ENCODE measurements at places on chromosomes 2 and 18.

GRCh38 chr2:75204833-75205232, 5.5 kb upstream of the TACR1 start:
- no peak for DNase-seq

- no peak for DNase-seq
Observed at GRCh38 chr2:238700506-238701340, 147.2 kb upstream of the TWIST2 start.

GRCh38 chr2:119914266-119914665, 98.6 kb upstream of the EPB41L5 start:
- no peak for DNase-seq

GRCh38 chr2:25964891-25965290, 17.4 kb downstream of the KIF3C start:
- DNase-seq: no peak

DNA sequence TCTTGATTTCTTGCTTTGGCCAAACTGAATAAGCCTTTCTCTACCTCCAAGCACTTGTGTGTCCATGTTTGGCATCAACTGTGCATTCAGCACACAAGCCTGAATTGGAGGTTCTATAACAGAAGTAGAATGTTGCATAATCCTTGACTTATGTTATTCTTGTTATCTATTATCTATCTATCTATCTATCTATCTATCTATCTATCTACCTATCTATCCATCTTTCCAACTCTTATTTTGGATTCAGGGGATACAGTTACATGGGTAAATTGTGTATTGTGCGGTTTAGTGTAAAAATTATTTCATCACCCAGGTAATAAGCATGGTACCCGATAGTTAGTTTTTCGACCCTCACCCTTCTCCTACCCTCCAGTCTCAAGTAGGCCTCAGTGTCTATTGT, 319.6 kb downstream of the PTH2R start:
- no peak for DNase-seq

DNA sequence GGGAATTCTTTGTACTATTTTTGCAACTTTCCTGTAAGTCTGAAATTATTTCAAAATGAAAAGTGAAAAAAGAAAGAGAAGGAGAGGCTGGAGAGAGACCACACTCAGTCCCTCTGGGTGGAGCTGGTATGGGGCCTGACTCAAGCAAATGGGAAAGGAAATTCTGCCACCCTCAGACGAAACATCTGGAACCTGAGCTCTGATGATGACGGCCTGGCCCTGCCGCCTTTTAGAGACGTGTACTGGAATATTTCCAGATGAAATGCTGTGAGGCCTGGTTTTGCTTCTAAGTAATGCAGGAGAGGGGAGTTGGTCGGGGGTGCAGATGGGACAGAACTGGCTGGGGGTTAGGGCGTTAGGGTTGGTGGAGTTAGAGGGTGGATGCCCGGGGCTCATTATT, 57.4 kb upstream of the GLI2 start:
- DNase-seq: no peak

DNA sequence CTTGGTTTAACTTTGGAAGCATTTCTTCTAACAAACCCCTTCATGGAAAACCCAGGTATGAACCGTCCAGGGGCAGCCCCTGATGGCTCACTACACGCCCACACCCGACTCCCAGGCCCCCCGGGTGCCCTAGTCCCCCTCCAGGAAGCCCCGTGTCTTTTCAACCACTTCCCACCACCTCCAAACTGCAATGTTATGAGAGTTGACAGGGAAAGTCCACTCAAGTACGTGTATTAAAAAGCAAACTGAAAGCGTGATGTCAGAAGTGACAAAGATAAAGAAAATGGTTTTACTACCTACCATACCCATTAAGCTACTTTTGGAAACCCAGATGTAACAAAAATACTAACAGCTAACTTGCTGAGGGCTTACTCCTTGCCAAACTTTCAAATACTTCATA, 51.5 kb downstream of the L3MBTL4 start:
- no peak for DNase-seq

DNA sequence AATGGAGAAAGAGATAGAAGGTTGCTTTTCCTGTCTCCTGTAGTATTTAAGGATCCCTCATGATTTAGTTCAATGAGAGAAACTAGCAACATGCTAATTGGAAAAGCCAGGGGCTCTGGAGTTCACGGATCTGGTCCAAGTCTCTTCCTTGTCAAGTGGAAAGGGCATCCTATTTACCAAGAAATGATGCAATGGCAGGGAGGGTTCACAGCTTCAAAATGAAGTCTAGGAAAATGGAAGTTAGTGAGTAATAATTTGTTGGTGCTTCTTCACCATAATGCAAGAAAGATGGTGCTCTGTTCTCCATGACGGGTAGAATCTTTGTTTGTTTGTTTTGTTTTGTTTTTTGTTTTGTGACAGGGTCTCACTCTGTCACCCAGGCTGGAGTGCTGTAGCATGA, 34.6 kb upstream of the SP3 start:
- DNase-seq: no peak

- DNase-seq: no peak
Observed at GRCh38 chr2:16127958-16128357, 187.6 kb downstream of the MYCN start.

GRCh38 chr2:10900216-10901109, 11.3 kb upstream of the KCNF1 start:
- DNase-seq: no peak

- DNase-seq: no peak
Observed at GRCh38 chr2:7837237-7837760, 844.6 kb upstream of the ID2 start.

DNA sequence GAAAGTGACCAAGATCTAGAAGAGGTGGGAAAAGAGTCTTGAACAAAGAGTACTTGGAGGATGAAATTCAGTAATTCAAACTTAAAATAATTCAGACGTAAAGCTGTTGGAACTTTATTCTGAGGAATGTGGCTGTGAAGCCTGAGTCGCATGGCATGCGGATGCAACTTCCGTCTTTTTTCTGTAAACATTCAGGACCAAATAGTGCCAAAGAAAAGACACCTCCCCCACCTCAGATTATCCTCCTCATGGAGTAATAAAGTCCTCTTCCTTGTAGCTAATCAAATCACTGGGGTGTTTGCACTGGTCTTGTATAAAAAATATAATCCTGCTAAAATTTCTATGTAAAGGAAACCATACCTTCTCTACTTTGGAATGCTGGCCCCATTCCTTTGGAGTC, 790.4 kb downstream of the TSN start:
- DNase-seq: no peak

- DNase-seq: no peak
Observed at GRCh38 chr18:77197073-77197472, 52.6 kb upstream of the GALR1 start.

DNA sequence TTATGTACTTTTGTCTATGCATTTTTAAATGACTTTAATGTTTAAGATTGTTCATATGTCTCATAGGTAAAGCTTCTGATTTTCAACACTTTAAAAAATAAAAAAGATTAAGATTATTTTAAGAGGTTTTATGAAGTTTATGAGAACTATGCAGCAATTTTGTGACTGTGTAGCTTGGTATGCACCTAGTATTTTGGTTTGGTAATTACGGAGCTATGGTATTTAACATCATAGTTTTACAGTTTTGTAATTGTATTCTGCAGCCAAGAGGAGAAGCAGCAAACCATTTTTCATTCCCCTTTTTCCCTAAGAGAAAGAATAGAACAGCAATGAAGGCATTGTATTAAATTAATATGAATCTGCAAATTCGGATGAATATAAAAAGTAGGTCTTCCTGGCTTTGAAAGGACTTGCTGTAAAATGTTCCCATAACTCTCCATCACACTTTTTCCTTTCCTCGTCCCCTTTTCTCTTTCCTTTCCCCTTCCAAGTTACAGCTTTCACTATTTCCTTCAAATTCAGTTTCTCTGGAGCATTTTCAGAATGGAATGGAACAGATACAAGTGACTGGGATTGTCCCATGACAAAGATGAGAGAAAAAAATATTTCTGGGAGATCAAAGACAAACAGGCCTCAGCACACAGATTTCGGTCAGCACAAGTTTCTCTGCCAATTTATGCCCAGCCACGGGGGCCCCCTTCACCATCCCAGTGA, 26.1 kb upstream of the PIEZO2 start:
- DNase-seq: no peak

DNA sequence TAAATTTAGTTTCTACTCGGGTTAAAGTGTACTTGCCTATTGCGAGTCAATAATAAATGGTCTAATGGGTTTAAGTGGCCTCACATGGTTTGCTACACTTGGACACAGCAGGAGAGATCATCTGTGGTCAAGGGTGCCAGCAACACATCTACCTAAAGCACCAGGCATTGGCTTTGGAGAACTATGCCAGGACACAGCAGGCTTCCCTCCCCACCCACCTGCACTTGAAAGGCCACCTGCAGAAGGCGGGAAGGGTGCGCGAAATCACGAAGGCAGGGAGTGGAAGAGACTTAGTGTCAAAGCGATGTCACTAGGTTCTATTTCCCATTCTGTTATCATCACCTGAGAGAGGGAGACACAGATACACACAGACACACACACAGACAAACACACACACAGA, 44.5 kb downstream of the MYT1L start:
- no peak for DNase-seq

- no peak for DNase-seq
Observed at GRCh38 chr2:1990724-1991123, 246.4 kb upstream of the PXDN start.

DNA sequence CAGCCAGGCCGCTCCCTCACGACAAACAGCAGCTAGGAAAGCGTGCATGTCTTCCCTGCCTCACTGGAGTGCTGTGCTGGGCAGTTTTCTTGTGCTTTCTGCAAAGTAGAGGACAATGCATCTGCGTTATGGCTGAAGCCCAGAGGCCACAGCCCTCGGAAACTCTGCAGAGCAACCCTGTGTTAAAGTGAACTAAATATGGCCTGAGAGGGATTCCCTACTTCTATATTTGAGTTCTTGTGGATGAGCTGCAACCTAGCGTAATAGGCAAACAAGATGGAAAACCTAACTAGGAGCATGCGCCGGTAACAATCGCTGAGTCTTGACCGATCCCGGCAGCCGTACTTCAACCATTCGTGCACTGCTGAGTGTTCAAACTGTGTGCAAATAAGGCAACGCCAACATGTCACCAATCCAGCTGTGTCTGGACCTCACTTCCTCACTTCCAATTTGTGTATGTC, 471.9 kb upstream of the HS6ST1 start:
- no peak for DNase-seq

DNA sequence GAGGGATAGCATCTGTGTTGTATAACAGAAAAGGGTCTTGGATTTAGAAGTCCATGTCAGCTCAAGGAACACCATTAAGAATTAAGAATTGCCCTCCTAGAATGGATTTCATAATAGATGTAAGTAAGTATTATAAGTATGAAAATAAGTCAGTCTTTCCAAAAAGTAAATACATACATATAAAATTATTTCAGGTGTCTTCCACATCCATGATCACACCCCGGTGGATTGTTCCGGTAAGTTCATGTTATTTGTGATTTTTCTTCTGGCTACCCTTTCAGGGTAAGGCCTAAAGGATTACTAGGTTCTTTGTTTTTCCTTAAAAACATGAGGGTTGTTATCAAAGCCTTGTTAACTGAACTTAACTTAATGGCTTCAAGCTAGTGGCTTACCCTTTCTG, 55.9 kb downstream of the TMEM185B start:
- DNase-seq: no peak

- no peak for DNase-seq
Observed at GRCh38 chr18:27075828-27076227, 109.3 kb downstream of the CHST9 start.

GRCh38 chr2:5839550-5839949, 147.4 kb downstream of the SOX11 start:
- DNase-seq: no peak

DNA sequence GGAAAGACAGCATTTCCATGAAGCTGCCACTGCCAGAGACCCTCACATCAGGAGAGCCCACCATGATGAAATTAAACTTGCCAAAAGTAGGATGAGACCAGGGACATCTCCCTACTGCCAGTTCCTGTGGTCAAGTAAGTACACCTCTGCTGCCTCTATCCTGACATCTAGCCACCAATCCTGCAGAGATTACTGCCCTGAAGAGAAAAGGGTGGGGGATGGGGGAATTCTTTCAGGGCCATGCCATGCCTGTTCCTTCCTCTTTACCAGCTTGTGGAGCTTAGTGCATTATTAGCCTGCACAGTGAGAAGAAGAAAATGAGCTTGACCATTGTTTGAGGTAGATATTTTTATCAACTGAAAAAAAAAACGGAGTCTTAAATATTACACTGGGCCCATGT, 397.2 kb upstream of the CDH2 start:
- no peak for DNase-seq

DNA sequence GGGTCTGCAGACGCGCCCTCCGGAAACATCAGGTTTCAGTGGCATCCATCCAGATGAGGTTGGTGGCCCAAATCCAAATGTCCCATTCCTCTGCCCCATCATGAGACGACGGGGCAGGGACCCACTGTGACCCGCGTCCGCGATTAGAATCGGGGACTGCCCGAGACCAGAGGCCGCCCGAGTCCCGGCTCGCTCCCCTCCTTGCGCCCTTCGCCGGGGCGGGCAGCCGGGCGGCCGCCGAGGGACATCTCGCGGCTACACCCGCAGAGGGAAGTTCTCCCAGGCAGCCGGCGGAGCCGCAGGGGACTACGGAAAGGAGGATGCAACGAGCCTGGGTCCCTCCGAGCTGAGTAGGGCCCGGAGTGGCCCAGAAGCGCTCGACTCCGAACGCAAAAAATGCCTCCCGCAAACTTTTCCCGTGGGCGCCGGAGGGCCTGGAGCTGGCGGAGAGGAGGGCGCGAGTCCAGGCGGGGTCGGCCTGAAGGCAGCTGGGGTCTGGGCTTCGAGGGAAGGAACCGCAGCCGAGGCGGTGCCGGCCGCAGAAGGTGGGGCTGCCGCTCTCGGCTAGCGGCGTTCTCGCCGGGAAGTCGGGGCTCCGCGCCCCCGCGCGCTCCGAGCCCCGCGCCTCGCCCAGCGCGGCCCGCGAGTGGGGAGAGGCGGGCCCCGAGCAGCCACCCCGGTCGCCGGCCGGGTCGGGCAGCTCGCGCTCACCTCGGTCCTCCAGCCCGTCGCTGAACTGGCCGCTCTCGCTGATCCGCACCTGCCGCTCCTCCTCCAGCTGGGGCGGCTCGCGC, 580 bp downstream of the TMEM163 start:
- peak; percentile 77 for DNase-seq

DNA sequence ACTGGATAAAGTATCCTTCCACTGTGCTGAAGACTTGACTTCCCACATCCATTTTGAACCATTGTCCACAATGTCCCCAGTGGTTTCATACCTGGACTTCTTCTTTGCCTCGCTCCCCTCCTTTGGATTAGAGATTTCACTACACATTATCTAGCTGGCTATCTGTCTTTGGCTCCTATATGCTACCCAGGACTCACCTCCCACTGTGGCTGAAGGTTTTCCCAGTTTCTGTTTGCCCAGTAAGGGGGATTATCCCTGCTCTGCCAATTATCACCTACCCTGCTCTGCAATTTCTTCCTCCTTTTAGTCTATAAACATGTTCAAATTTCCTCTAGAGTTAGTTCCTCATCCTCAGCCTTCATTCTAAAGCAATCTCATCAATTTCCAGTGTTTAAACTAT, 9.1 kb downstream of the NDUFS1 start:
- no peak for DNase-seq

DNA sequence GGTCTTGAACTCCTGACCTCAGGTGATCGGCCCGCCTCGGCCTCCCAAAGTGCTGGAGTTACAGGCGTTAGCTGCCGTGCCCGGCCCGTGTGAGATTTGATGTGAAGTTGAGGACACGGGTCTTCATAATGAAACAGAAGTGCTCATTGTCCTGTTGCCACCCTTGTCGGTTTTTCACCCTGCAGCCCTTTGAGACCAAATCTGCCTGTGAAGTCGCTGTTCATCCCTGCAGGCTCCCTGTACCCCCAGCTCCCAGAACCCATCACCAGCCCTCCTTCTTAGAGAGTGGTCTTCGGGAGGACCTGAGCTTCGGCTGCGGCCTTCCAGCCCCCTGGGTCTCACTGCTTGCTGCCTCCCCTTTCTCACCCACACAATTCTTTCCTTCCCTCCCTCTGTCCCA, 325.2 kb downstream of the GBX2 start:
- DNase-seq: no peak

Data from right kidney (tissue), 9 donors.